MCF 10A (cell line): ENCODE measurements at places on chromosomes 6 and 20. TPM values are rescaled to one million over a fixed set of nuclear protein-coding genes. Genes with fewer than 3 reads are reported as not detected.

The MTFR2 gene
- 5.2 and 6.0 TPM in 2 replicates for total RNA-seq

The BMP6 gene
- total RNA-seq = 0.12 and 0.56 TPM in 2 replicates

The ARMC2 gene
- 1.6 and 3.2 TPM in 2 replicates for total RNA-seq

The INSM1 gene
- not detected in 2 replicates for total RNA-seq

The ME1 gene
- 16.7 and 17.8 TPM in 2 replicates for total RNA-seq
